ENCODE measurements at places on chromosomes 11 and 22. TPM values are rescaled to one million over a fixed set of nuclear protein-coding genes. Genes with fewer than 3 reads are reported as not detected.

DNA sequence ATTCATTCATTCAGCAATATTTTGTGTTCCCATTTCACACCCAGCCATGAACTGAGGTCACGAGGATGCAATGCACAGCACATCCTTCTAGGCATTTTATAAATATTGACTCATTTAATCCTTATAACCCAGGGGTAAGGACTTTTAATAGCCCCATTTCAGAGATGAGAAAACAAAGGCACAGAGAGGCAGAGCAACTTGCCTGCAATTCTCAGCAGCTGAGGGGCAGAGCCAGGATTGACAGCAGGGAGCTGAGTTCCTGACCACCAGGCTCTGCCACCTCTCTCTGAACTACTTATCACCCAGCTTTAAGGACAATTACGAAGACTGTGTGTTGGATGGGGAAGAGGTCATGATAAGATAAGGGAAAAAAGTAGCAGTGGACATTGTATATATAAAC lies 12.8 kb upstream of the FGF3 start:
- H3K27ac ChIP-seq: no peak overlapping the region
- H3K4me1 ChIP-seq: no peaks in the 10 kb centered on the region
- H3K27me3 ChIP-seq: no peaks in the 10 kb centered on the region
- DNase-seq: no peak
- H3K4me3 ChIP-seq: no peak overlapping the region
- H3K36me3 ChIP-seq: no peaks in the 10 kb centered on the region

- peaks cover 17% of the 10 kb centered on the region for H3K4me1 ChIP-seq
- peak; percentile 66 for DNase-seq
- no peak overlapping the region for H3K4me3 ChIP-seq
- no peaks in the 10 kb centered on the region for H3K27me3 ChIP-seq
These were observed 38.2 kb upstream of the WEE1 start for GRCh38 chr11:9535189-9535781.

Gene KRTAP5-1
- not detected for total RNA-seq

DNA sequence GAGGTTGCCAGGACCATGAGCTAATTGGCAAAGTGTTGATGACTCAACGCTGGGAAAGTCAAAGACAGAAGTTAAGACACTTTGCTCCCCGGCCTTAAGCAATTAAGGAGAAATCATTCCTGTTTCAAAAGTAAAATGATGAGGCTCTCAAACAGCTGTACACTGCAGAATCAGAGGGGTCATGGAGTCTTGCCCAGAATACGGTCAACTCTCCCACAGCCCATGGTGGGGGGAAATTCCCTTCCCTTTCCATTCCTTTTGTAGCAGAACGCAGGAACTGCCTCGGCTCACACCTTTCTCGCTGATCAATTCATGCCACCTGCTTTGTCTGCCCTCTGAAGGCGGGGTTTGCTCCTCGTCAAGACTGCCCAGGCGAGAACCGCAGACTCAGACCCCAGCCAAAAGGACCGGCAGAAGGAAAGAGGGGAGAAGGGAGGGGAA lies 52.8 kb downstream of the MN1 start:
- no peaks in the 10 kb centered on the region for H3K27me3 ChIP-seq
- H3K27ac ChIP-seq: no peak overlapping the region
- H3K4me3 ChIP-seq: no peak overlapping the region

DNA sequence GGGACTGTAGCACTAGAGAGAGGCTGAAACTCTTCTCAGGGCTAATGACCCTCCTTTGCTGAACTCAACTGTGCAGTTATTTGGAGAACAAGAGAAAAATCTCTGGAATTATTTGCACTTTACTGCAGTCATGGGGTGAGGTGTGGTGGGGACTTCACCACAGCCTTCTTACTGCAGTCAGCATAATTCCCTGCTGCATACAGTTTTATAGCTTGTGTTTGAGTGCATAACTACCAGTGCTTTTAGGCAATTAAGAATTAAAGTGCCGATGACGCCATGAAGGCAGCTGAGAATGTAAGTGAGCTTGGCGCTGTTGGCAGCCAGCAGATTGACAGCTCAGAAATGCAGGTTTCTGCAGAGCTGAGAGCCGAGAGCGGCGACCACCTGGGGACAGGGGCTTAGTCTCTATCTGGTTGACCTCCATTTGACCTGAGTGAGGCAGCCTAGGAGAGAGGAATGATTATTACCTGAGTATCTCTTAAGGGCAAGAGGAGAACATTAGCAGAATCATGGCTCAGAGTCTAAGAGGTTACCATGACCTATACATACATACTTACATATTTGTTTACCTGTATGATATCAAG lies 830.0 kb downstream of the NTM start:
- H3K27ac ChIP-seq: no peak overlapping the region
- no peaks in the 10 kb centered on the region for H3K36me3 ChIP-seq
- no peaks in the 10 kb centered on the region for H3K27me3 ChIP-seq

- H3K27ac ChIP-seq: no peak overlapping the region
- no peak for DNase-seq
- no peaks in the 10 kb centered on the region for H3K27me3 ChIP-seq
- H3K4me1 ChIP-seq: no peaks in the 10 kb centered on the region
These were observed 24.5 kb downstream of the SMIM38 start for GRCh38 chr11:69180226-69180625.

Gene FUT4
- 11.2 TPM for total RNA-seq

GRCh38 chr11:97739932-97740800 lies 1280.6 kb upstream of the CNTN5 start:
- no peak for DNase-seq
- no peaks in the 10 kb centered on the region for H3K27me3 ChIP-seq
- no peaks in the 10 kb centered on the region for H3K36me3 ChIP-seq
- H3K27ac ChIP-seq: no peak overlapping the region
- H3K4me1 ChIP-seq: no peaks in the 10 kb centered on the region
- H3K4me3 ChIP-seq: no peak overlapping the region

Gene RFPL2
- not detected for total RNA-seq

GRCh38 chr22:40408718-40409612 lies 38.6 kb downstream of the SGSM3 start:
- no peak for DNase-seq
- H3K27ac ChIP-seq: no peak overlapping the region
- no peak overlapping the region for H3K4me3 ChIP-seq
- no peaks in the 10 kb centered on the region for H3K36me3 ChIP-seq

Gene VSIG2
- not detected for total RNA-seq

DNA sequence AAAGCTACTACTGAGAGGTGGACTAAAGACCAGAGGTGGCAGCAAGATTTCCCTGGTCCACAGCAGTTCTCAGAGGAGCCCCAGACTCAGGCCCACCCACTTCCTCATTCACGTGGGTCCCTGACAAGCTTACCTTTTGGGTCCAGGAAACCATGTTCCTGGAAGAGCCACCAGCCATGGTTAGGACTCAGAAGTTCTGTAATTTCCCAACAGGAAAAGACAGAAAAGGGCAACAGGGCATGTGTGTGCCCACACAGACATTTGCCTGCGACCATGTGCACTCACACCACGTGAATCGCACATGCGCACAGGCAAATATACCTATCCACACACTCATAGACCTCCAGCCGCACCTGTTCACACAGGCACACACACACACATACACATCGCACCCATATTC lies 42.9 kb downstream of the LRRC32 start:
- H3K36me3 ChIP-seq: no peaks in the 10 kb centered on the region
- no peak for DNase-seq
- H3K4me1 ChIP-seq: no peaks in the 10 kb centered on the region
- H3K4me3 ChIP-seq: no peak overlapping the region

All from Panc1 (cell line).